ENCODE measurements at places on chromosomes 3 and 15.

DNA sequence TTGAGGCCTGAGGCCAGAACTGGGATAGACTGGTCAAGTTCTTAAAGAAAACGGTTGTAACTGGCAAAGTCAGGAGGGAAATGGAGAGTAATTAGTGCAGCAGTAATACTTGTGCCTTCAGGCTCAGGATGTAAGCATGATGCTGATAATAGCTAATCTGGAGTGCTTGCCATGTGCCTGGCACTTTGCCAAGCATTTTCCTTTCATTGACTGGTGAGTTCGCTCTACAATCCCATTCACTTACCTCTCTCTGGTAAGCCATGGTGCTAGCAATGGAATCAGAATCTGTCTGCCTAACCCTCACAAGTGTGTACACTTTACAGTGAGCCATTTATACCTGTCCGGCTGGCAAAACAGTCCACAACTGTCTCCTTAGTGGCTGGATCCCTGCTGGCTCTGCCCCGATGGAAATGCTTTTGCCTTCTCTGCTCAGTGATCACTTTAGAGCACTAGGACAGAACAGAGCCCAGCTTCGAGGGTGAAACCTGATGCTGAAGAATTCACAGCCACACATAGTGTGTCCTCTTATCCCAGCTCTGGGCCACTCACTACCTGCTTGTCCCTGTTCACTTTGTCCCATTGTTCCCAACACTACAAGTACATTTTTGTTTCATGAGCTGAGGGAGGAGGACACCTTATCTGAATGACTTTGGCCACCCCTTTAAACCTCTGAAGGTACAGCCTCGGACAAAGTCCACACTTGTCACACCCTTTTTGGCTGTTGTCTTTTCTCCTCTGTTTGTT, 10.3 kb downstream of the CHP1 start:
- DNase-seq: no peak

DNA sequence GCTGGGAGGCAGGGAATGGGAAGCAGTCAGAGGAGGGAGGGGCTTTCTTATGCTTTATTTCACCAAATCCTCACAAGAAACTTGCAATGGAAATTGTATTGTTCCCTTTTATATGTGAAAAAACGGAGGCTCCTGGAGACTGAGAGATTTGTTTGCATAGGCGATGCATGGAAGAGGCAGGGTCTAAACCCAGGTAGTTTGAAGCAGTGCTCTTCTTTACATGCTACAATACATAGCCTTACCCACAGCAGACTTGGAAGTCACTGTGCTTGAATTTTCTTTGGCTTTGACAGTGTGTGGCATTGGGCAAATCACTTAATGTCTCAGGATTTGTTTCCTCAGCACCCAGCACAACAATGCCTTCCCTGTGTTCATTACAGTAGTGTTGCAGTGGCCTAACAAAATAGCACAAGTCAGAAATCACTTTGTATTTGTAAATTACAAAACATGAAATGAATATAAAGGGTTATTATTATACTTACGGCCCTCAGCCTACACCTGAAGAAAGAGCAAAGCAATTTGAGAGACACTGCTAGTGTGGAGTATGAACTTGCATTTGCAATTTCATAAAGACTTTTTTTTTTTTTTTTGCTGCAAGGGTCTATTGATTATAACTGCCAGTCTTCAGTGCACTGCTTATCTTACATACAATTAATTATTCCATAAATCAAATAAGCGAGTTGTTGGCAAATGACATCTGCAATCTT, 646.4 kb upstream of the KCNMB2 start:
- DNase-seq: no peak

- no peak for DNase-seq
Observed at GRCh38 chr15:73573037-73573436, 60.2 kb downstream of the NPTN start.

DNA sequence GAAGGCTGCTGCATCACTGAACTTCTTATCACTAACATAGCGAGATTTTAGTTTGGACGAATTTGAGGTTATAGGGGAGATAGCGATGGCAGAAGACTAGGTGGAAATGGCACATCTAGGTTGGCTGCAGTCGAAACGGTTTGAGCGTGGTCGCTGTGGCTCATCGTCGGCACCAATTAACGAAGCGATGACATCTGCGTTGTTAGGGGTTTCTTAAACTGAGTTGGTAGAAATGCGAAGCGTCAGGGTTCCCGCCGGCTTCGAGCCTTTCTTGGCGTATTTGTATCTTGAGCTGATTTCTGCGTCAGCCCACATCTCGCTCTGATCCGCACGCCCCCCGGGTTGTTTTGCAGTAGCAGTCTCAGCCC, 319 bp downstream of the LNP1 start:
- peak; percentile 28 for DNase-seq

GRCh38 chr3:146504498-146505197, 35.3 kb upstream of the PLSCR2 start:
- no peak for DNase-seq

- no peak for DNase-seq
Observed at GRCh38 chr3:88005066-88005465, 53.7 kb downstream of the CGGBP1 start.

- no peak for DNase-seq
Observed at GRCh38 chr15:89576417-89576773, 1.1 kb downstream of the TICRR start.

DNA sequence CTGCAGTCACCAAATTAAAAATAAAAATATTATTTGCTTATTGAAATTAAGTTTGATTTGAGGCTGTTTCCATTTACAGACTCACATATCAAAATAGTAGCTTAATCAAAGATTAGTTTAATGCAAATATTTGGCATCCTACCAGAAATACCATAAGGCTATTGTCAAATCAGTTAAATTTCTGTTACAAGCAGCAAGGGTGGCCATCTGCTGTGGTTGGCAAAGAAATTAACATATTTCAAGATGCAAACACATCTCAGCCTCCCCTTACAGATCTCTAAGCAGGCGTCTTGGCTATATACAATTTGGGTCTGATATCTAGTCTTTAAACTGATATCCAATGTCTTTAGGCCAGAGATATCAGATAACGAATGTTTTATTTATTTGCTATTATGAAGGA, 83.2 kb upstream of the NEDD4 start:
- DNase-seq: no peak

GRCh38 chr3:184676927-184677326, 34.9 kb downstream of the MAGEF1 start:
- no peak for DNase-seq

GRCh38 chr3:130963878-130964277, 62.7 kb downstream of the ASTE1 start:
- no peak for DNase-seq

GRCh38 chr3:172666873-172667694, 43.8 kb downstream of the NCEH1 start:
- peak; percentile 87 for DNase-seq

- no peak for DNase-seq
Observed at GRCh38 chr15:55254916-55255679, 34.5 kb downstream of the RAB27A start.

DNA sequence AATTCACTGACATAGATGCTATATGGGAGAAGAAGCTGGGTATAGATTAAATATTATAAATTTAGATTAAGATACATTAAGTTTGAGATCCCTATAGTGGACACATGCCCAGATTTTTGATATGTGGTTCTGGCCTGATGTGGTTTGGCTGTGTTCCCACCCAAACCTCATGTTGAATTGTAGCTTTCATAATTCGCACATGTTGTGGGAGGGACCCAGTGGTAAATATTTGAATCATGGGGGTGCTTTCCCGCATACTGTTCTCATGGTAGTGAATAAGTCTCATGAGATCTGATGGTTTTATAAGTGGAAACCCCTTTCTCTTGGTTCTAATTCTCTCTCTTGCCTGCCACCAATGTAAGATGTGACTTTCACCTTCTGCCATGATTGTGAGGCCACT, 189.4 kb upstream of the CD96 start:
- DNase-seq: no peak

GRCh38 chr3:33194303-33194702, 24.3 kb downstream of the SUSD5 start:
- no peak for DNase-seq

DNA sequence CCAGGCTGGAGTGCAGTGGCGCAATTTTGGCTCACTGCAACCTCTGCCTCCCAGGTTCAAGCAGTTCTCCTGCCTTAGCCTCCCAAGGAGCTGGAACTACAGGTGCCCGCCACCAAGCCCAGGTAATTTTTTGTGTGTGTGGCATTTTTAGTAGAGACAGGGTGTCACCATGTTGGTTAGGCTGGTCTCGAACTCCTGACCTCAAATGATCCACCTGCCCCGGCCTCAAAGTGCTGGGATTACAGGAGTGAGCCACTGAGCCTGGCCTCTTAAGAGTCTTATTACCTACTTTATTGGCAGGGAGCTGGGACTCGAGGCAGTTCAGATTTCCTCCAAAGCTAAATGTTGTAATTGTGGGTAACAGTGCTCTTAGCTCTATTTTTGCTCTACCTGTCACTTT, 16.4 kb downstream of the PXYLP1 start:
- DNase-seq: no peak

- no peak for DNase-seq
Observed at GRCh38 chr3:152438181-152438580, 169.5 kb downstream of the MBNL1 start.

Data from endothelial cell (in vitro differentiated cells).